ENCODE measurements at places on chromosomes 1 and 21. TPM values are rescaled to one million over a fixed set of nuclear protein-coding genes. Genes with fewer than 3 reads are reported as not detected.
A peak's percentile ranks its signal among the peaks of the same experiment; 100 is the strongest.

DNA sequence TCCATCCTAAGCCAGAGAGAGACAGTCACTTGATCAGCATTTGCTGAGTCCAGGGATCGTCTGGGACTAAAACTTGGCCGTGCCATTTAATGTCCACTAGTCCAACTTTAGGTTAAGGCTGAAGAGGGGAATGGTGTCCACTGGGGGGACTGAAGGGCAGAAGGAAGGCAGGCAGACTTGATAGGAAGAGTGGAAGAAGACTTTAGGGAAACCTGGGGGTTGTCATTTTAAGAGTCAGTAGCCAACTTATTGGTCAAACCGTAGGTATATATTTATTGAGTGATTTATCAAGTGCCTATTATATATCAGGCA lies 1.3 kb upstream of the LMOD1 start:
- peaks cover 7% of the 10 kb centered on the region for H3K4me1 ChIP-seq
- no peak for DNase-seq
- peaks cover 57% of the 10 kb centered on the region for H3K27me3 ChIP-seq
- H3K27ac ChIP-seq, result no peak overlapping the region

GRCh38 chr1:172085317-172085716 lies 244.0 kb downstream of the DNM3 start:
- no peaks in the 10 kb centered on the region for H3K27me3 ChIP-seq
- no peak overlapping the region for H3K4me3 ChIP-seq
- no peak for DNase-seq
- no peaks in the 10 kb centered on the region for H3K36me3 ChIP-seq
- peaks cover 5% of the 10 kb centered on the region for H3K4me1 ChIP-seq
- no peak overlapping the region for H3K27ac ChIP-seq

- no peak overlapping the region for H3K27ac ChIP-seq
- DNase-seq, result peak; percentile 4
- H3K36me3 ChIP-seq, result no peaks in the 10 kb centered on the region
- no peak overlapping the region for H3K4me3 ChIP-seq
Observed at GRCh38 chr1:230808281-230808872, 59.9 kb downstream of the C1orf198 start.

- peaks cover 9% of the 10 kb centered on the region for H3K4me1 ChIP-seq
- peaks cover 42% of the 10 kb centered on the region for H3K36me3 ChIP-seq
- H3K27me3 ChIP-seq, result no peaks in the 10 kb centered on the region
- H3K27ac ChIP-seq, result no peak overlapping the region
- no peak overlapping the region for H3K4me3 ChIP-seq
- no peak for DNase-seq
Observed at GRCh38 chr1:173832748-173833147, 8.1 kb upstream of the CENPL start.

DNA sequence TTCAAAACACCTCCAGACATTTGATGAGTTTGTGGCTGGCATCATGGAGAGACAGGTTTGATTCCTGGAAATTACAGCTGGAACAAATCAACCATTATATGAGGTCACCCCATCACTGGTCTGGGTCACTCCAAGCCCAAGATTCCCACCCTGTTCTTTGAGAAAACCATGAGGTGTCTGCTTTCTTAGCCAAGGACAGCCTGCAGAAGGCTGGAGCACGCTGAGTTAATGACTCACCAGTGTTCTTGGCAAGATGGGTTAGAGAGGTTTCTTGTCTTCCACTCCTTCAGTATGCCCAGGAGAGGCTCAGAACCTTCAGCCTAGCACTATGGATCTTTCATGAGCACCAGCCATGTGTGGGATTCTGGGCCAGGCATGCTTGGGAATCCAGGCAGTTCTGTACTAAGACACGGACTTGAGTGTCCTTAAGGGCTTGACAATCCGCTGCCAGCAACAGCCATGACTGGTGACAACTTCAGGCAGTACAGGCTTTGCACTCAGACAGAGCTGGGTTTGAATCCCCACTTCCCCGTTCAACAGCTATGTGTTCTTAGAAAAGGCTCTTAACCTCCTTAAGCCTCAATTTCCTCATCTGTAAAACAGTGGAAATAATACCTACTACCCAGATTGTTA lies 43.9 kb downstream of the GRHL3 start:
- no peaks in the 10 kb centered on the region for H3K36me3 ChIP-seq
- no peak for DNase-seq

DNA sequence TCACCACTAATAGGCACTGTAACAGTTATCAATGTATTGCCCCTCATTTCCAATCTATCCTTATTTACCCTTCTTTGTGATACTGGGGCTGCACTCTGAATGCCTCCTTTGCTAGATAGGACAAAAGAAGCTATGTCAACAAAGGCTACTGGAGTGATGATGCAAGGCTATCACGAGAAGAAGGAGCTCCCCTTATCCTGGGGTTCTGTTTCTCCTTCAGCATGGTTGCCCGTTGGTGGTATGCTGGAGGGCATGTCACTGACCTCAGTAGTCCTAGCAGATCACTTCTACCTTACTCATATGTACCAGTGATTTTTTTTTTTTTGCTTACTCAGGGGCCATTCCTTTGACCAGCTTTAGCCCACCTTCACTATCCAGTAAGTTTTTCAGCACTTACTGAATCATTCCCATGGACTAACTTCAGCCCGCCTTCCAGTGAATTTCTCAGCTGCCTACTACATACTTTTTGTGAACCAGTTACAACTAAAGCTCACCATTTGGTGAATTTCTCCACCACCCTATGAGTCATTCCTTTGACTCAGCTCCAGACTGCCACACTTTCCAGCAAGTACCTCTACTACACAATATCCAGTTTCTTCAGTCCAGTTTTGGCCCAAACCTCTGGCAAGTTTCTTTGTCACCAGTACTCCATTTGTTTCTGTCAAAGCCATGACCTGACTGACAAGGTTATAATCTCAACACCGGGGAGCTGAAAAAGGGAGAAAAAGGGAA lies 944.5 kb downstream of the KCNT2 start:
- DNase-seq, result no peak
- H3K27me3 ChIP-seq, result no peaks in the 10 kb centered on the region
- no peaks in the 10 kb centered on the region for H3K4me1 ChIP-seq
- no peaks in the 10 kb centered on the region for H3K36me3 ChIP-seq

DNA sequence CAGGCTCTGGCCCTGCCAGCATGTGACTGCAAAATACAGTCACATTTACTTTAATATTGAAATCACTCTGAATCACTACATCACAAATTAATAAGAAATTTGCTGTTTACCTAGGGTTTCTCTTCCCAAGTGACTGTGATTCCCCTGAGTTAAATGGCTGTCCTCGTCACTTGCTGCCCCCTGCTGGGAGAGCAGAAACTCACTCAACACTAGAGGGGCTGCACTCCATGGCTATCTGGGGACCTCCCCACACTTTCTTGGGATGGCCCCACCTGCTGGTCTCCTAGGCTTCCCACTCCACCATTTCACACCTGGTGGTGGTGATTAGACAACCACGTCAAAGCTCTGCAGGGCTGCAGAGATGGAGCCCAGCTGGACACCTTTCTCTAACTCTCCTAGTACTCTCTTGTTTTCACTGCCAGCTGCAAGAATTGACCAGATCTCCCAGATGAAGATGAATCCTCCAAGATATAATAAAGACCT lies 63.4 kb downstream of the CD2 start:
- peak overlapping the region; percentile 44 for H3K4me3 ChIP-seq
- peak; percentile 83 for DNase-seq
- peaks cover 25% of the 10 kb centered on the region for H3K36me3 ChIP-seq
- peak overlapping the region; percentile 73 for H3K27ac ChIP-seq

DNA sequence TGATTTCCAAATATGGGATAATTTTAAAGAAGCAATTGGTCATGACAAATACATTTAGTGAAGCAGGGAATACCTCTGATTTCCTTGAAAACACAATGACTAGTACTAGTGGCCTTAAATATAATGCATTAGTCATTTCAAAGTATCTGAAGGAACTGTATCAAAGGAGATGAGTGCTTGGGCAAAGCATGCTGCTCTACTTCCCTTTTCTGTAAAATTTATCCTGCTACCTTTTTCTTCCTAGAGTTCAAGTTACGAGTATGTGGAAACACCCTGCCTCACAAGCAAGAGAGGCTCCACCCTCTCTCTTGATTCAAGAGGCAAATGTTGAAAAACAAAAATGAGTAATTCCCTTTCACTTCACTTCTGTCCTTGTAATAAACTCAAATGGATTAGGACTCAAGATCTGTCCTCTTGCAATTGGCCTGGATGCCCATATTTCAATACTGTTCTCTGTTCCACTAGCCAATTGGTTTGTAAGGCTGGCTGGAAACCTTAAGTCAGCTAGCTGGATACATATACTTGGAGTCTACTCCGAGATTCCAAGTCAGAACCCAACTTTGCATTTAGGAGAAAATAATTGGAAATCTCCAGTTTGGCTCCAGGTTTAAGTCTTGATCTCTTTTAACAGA lies 92.5 kb downstream of the CDC42BPA start:
- H3K4me3 ChIP-seq, result no peak overlapping the region
- no peak for DNase-seq
- H3K4me1 ChIP-seq, result no peaks in the 10 kb centered on the region

DNA sequence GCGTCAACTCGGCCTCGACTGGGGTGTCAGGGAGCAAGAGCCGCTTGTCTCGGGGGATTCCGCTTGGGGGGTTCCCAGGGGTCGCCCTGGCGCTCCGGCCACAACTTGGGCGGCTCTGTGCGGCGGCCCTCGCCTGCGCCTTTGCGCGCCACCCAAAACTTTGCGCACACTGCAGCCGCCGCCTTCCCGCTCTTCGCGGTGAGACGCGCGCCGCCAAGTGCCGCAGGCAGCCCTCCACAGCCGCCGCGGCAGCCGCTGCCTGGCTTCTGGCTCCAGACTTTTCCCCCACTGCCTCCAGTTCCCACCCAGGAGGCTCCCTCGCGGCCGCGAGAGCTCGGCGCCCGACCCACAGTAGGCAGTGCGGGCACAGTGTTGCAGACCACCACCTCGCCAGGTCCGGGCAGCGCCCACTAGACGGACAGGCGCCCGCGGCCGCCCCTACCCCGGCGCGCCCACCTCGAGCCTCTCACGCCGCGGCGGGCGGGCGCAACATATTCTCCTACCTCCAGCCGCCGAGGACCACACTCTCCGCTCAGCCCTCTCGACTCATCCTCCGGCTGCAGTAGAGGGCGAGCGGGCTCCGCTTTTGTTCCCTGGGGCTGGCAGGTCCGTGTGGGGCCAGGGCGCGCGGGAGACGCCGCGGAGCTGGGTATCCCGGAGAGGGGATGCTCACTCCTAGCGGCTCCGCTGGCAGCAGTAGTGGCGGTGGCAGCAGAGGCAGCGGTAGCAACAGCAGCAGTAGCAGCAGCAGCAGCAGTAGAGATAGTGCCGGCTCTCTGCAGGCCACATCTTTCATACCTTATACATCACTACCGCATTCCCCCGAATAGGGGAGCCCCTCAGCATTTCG lies 296.6 kb downstream of the OMA1 start:
- DNase-seq, result peak; percentile 22
- H3K27ac ChIP-seq, result no peak overlapping the region
- H3K4me1 ChIP-seq, result peaks cover 5% of the 10 kb centered on the region
- H3K27me3 ChIP-seq, result peaks cover 41% of the 10 kb centered on the region
- H3K36me3 ChIP-seq, result no peaks in the 10 kb centered on the region
- H3K4me3 ChIP-seq, result peak overlapping the region; percentile 35

- H3K36me3 ChIP-seq, result no peaks in the 10 kb centered on the region
- no peak overlapping the region for H3K27ac ChIP-seq
- H3K27me3 ChIP-seq, result no peaks in the 10 kb centered on the region
- no peak for DNase-seq
Observed at GRCh38 chr1:4696161-4696745, 41.8 kb downstream of the AJAP1 start.

- no peak overlapping the region for H3K4me3 ChIP-seq
- no peaks in the 10 kb centered on the region for H3K4me1 ChIP-seq
- H3K36me3 ChIP-seq, result no peaks in the 10 kb centered on the region
Observed at GRCh38 chr1:210239349-210240111, 6.9 kb downstream of the SERTAD4 start.

GRCh38 chr1:74463333-74463988 lies 49.0 kb downstream of the LRRC53 start:
- no peaks in the 10 kb centered on the region for H3K27me3 ChIP-seq
- H3K27ac ChIP-seq, result no peak overlapping the region
- no peak for DNase-seq
- H3K4me1 ChIP-seq, result no peaks in the 10 kb centered on the region
- no peak overlapping the region for H3K4me3 ChIP-seq
- no peaks in the 10 kb centered on the region for H3K36me3 ChIP-seq

GRCh38 chr21:37710546-37711285 lies 205.5 kb downstream of the KCNJ6 start:
- H3K27ac ChIP-seq, result no peak overlapping the region
- peaks cover 12% of the 10 kb centered on the region for H3K27me3 ChIP-seq
- no peaks in the 10 kb centered on the region for H3K4me1 ChIP-seq
- no peaks in the 10 kb centered on the region for H3K36me3 ChIP-seq
- DNase-seq, result no peak

DNA sequence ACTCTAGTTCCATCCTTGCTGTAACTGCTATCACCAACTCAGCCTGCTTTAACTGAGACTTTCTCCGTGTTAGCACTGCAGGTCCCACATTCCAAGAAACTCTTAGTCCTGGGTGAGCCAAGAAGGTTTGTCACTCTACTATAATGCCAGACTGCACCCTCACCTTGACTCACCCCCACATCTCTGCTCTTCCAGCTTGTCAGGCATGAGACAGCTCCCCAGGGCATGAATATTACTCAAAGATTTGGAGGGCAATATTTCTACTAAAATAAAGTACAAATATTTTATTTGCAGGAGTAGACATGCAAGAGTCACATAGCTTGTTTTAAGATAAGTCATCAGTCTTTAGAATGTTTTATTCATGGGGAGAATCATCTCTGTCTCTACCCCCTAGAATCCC lies 110.2 kb downstream of the MATN1 start:
- H3K36me3 ChIP-seq, result no peaks in the 10 kb centered on the region
- peaks cover 6% of the 10 kb centered on the region for H3K27me3 ChIP-seq
- H3K4me1 ChIP-seq, result no peaks in the 10 kb centered on the region
- DNase-seq, result no peak

- H3K4me1 ChIP-seq, result peaks cover 3% of the 10 kb centered on the region
- H3K27ac ChIP-seq, result no peak overlapping the region
- no peaks in the 10 kb centered on the region for H3K27me3 ChIP-seq
Observed at GRCh38 chr1:19368050-19368449, 55.9 kb downstream of the SLC66A1 start.

DNA sequence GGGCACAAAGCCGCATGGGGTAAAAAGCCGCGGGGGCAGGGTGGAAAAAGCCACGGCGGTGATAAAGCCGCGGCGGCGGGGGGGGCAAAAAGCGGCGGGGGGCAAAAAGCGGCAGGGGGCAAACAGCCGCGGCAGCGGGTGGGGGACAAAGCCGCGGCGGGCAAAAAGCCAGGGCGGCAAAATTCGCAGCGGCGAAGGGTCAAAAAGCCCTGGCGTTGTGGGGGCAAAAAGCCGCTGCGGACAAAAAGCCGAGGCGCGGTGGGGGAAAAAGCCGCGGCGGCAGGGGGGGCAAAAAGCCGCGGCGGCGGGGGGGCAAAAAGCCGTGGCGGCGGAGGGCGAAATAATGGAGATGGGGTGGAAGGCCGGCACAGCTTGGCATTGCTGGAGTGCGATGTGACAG lies 3902.9 kb downstream of the SRGAP2C start:
- H3K27ac ChIP-seq, result no peak overlapping the region
- DNase-seq, result no peak
- peak overlapping the region; percentile 54 for H3K4me3 ChIP-seq
- no peaks in the 10 kb centered on the region for H3K4me1 ChIP-seq
- peaks cover 7% of the 10 kb centered on the region for H3K36me3 ChIP-seq

Gene KCNT2
- total RNA-seq, result not detected

Gene HAPLN2
- total RNA-seq, result not detected

Gene CD1B
- not detected for total RNA-seq

Gene SLC1A7
- not detected for total RNA-seq

Gene CADM3
- total RNA-seq, result not detected

Gene GBP4
- 60.7 TPM for total RNA-seq

Gene FNDC10
- 7.5 TPM for total RNA-seq

Gene ALG6
- total RNA-seq, result 23.1 TPM

Gene ATAD3C
- total RNA-seq, result 1.4 TPM

Gene KCNA2
- 2.2 TPM for total RNA-seq

Measured in activated CD8-positive, alpha-beta T cell treated with anti-CD3 and anti-CD28 coated beads, Interleukin-2, amount 10 ng/mL, durations not matched to agents 7 days and 5 days (primary cell).